ENCODE measurements at places on chromosomes 7 and 10.

DNA sequence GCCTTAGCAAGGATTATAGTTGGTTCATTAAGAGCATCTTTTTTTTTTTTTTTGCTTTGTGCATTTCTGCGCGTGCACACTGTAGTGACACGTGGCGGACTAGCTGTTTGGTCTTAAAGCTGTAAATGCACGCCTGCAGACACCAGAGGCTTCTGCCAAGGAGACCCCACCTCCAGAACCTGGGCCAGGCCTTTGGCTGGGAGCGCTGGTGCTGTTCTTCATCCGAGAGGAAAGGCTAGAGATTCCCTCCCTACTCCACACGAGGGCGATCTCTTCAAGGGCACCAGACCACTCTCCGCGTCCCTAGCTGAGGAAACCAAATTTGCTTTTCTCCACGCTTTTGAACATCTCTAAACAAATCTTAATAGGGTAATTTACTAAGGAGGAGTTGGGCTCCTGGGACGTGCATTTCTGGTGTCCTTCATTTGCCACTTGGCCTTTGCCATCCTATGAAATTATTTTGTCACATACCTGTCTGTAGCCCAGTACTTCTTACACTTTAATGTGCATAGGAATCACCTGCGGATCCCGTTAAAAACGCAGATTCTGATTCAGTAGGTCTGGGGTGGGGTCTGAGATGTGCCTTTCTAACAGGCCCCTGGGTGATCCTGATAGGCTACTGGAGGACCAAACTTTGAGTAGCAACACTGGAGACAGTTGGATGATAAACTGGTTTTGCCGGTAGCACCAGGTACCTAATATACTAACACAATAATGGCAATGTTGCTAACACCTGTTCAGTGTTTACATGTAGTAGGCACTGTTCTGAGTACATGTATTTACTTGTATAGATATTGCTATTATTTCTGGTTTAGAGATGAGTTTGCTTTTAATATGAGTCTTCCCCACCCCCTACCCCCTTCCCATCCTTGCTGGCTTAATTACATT lies 1.3 kb upstream of the SLC26A5 start:
- DNase-seq, result peak; percentile 39

GRCh38 chr7:140048989-140049338 lies 13.8 kb downstream of the PARP12 start:
- DNase-seq, result no peak

GRCh38 chr7:141975806-141976523 lies 2.4 kb upstream of the TAS2R38 start:
- DNase-seq, result peak; percentile 57

DNA sequence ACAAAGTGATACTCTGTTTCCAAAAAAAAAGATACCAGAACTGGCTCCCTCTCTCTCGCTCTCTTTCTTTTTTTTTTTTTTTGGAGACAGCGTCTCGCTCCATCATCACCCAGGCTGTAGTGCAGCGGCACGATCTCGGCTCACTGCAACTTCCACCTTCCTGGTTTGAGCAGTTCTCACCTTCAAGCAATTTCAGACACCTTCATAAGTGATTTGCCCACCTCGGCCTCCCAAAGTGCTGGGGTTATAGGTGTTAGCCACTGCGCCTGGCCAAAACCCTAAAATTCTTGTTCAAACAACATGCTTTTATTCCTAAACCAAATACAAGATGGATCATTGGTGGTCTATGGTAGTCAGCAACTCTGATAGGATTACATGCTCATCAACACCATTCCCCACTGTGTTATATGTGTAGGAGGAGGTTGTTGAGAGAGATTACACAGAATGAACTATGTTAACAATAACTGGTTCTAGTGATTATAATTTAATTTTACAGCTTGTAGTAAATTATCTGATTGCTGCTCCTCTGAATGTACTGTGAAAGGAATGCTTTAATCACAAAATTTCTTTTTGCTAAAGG lies 15.5 kb downstream of the ACBD5 start:
- DNase-seq, result no peak

- no peak for DNase-seq
Observed at GRCh38 chr7:8285155-8285554, 23.2 kb upstream of the ICA1 start.

- DNase-seq, result no peak
Observed at GRCh38 chr10:36126076-36126475, 484.0 kb upstream of the FZD8 start.

- no peak for DNase-seq
Observed at GRCh38 chr10:73859428-73859783, 14.9 kb downstream of the CAMK2G start.

GRCh38 chr10:110483633-110484032 lies 14.1 kb upstream of the DUSP5 start:
- DNase-seq, result no peak

GRCh38 chr10:116744163-116744753 lies 1.9 kb upstream of the HSPA12A start:
- no peak for DNase-seq

DNA sequence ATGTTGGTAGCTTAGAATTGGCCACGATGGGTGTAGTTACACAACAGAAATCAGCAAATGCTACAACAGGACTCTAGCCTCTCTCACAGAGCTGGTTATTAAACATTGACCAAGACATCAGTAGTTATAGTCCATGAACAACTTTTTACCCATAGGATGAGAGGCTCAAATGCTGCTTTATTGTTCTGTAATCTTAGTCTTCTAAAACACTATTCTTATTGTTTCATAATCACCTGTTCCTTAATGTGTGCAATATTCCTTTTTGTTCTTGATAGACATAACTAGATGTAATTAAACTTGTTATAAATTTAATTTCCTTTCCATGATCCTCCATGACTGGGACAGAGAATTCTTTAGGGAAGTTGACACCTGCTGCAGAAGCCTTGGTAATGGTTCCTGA lies 356.9 kb downstream of the EXOC4 start:
- no peak for DNase-seq

GRCh38 chr7:149866779-149867447 lies 6.9 kb upstream of the ATP6V0E2 start:
- no peak for DNase-seq

GRCh38 chr10:119132521-119133345 lies 28.8 kb downstream of the DENND10 start:
- no peak for DNase-seq

- DNase-seq, result no peak
Observed at GRCh38 chr7:89666136-89666835, 488.0 kb upstream of the STEAP1 start.

- DNase-seq, result no peak
Observed at GRCh38 chr7:127417346-127417745, 24.8 kb upstream of the ZNF800 start.

- no peak for DNase-seq
Observed at GRCh38 chr7:44258865-44259546, 58.2 kb downstream of the YKT6 start.

DNA sequence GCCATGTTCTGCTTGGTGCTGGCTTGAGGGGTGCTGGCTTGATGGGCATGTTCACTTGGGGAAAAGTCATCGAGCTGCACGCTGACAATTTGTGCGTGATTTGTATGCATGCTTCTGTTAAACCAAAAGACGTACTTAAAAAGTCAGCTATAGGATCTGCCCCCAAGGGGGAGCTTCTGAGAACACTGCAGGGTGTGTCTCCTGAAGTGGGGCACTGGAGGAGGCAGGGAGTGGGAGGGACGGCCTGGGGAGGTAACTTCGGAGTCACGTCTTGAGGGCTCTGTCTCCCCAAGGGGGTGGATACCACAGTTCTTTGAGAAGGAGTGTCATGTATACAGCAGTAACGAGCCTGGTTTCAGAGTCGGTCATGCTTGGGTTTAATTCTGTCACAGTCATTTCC lies 406.5 kb downstream of the PLXNA4 start:
- no peak for DNase-seq

- no peak for DNase-seq
Observed at GRCh38 chr10:60549686-60550085, 160.0 kb upstream of the ANK3 start.

DNA sequence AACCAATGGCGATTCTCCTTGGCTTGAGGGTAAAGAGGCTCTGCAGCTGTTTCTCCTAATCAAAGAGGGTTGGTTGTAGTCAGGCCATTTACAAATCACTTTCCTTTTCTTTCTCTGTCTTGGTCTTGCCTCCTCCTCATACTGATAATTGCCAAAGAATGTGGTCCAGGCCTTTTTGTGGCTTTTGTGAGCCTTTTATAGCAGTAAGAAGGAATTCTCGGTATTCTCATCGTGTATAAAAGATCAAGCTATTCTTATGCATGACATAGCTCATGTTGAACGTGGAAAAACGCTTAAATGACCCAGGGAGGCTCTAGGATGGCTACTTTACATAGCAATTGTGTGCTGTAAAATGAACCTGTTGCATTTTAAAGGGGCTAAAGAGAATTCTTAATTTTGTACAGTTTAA lies 62.6 kb downstream of the RBM20 start:
- DNase-seq, result no peak

DNA sequence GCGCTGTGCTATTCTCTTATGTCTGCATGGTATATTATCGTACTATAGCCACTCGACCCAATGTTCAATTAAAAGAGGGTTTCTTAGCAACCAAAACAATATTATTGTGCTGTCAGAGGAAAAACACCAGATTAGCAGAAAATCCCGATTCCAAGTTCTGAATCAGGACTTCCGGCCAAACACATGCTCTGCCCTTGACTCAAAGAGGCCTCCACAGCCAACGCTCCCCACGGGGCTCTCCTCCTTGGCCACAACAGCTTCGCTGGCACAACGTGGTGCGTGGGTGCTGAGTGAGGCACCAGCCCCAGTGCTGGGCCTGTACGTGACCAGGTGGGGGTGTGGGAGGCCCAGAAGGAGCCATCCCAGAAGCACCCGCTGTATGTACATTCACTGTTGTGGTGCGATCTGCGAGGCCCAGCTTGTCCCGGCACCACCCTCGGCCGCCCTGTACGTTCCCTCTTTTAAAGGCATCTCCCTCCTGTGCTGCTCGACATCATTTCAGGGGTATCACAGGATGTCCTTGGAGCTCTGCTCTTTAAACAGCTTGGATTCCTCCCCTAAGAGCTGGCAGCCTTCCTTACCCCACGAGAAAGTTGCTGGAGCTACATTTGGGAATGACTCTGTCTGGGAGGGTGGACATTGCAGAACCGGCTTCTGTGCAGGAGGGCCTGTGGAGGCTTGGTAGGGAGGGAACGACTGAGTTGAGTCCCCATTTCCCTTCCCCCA lies 736.2 kb downstream of the PARD3 start:
- DNase-seq, result no peak

- no peak for DNase-seq
Observed at GRCh38 chr10:13329565-13329964, 18.5 kb downstream of the SEPHS1 start.

- no peak for DNase-seq
Observed at GRCh38 chr10:90451283-90451682, 406.6 kb downstream of the HTR7 start.

- DNase-seq, result no peak
Observed at GRCh38 chr10:3085785-3086567, 18.6 kb downstream of the PFKP start.

DNA sequence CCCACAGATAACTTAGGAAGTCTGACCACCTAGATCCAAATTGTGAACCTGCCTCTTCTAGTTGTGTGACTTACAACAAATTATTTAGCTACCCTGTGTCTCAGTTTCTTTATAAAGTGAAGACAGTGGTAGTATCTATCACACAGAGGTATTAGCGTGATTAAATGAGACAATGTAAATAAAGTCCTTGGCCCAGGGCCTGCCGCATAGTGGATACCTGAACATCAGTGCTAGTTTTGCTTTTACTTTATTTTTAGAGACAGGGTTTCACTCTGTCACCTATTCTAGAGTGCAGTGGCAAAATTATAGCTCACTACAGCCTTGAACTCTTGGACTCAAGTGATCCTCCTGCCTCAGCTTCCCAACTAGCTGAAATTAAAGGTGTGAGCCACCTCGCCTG lies 177.1 kb downstream of the CDK14 start:
- DNase-seq, result no peak

DNA sequence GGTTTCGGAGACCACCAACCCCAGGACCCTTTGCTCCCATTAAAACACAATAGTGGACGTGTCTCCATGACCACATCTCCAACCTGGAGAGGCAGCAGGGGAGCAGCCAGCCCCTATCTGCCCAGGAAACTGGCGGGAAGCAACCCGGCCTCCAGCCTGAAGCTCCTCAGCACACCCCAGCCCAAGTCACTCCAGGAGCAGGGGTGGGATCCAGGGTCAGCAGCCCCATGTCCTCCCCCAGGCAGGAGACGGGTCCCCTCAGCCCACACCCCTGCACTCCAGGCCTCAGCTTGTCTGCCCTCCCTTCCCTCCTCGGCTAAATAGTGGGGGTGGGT lies 601 bp downstream of the ADAM8 start:
- DNase-seq, result peak; percentile 27

- DNase-seq, result no peak
Observed at GRCh38 chr10:114779803-114780576, 41.6 kb upstream of the FHIP2A start.

DNA sequence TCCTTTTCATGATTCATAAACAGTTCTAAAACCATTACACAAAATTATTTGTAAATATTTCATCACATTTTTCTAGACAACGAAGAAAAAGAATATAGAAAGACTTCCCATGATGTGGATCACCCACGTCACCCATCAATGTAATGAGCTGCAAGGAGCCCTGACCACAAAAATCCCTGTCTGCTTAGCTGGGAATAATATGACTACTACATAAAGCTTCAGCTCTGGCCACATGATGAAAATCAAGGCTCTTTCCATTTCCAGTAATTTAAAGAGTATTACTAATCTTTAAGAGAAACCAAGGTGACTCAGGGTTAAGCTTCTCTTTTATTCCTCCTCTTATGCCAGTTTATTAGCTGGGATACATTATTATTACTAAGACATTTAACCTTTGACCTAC lies 180.8 kb upstream of the CACNA2D1 start:
- DNase-seq, result no peak

DNA sequence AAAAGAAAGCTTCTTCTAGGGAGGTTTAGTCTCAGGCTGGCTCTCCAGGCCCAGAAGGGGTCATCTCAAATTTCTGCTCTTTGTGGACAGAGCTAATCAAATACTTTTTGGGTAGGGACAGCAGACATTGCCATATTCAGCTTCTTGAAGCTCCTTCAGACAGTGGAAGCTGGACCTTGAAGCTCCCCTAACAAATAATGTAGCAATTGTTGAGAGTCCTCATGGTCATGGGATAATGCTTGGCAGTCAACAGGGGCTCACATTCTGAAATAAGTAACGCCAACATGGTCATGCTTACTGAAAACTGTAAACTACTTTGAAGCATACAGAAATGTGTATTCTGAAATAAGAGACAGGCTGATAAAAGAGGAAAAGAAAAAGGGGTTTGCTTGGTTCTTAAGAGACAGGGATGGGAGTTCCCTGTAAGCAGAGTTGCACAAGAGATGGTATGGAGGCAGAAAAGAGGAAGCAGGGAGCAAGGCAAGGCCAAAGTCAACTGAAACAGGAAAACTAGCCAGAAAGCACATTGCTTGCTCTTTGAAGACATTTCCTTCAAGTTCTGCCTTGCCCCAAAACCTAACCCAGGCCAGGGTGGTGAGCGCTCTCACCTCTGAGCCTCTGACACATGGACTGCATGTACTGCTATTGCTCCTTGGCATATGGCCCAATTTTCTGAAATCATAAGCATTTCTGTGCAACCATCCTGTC lies 53.1 kb upstream of the KMT2E start:
- DNase-seq, result no peak

- DNase-seq, result no peak
Observed at GRCh38 chr10:51427758-51428157, 271.6 kb downstream of the CSTF2T start.

Data from right kidney (tissue), 9 donors.